Midbrain (tissue), 1 donor: ENCODE measurements at places on chromosomes 13 and 19.

DNA sequence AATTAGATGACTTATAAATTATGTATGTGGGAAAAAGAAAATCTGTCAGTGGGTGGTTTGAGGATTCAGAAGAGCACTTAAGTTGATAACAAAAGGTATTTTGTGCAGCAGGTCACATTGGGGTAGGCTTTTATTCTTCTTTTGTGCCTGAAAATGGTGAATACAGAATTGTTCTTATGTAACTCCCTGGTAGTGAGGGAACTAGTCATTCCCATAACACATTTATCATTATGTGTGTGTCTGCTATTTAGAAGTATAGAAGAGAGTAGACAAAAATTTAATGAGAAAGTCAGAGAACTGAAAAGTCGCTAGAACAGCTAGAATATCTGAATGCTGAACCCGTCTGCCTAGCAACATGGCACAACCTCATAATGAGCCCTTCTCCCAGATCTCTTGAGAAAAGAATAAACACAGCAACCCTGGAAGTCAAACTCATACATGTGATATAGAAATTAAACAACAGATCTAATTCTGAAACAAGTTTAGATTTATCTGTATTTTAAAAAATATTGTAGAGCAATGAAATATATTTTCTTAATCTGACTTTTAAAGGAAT is 111.8 kb upstream of the EDNRB start:
- no peak for DNase-seq

- no peak for DNase-seq
Measured at GRCh38 chr13:105936816-105937215, 598.6 kb downstream of the EFNB2 start.

- peak; percentile 29 for DNase-seq
Measured at GRCh38 chr19:51811344-51811743, 16.4 kb downstream of the FPR3 start.

GRCh38 chr19:48102870-48103751 is 7.5 kb downstream of the PLA2G4C start:
- no peak for DNase-seq

DNA sequence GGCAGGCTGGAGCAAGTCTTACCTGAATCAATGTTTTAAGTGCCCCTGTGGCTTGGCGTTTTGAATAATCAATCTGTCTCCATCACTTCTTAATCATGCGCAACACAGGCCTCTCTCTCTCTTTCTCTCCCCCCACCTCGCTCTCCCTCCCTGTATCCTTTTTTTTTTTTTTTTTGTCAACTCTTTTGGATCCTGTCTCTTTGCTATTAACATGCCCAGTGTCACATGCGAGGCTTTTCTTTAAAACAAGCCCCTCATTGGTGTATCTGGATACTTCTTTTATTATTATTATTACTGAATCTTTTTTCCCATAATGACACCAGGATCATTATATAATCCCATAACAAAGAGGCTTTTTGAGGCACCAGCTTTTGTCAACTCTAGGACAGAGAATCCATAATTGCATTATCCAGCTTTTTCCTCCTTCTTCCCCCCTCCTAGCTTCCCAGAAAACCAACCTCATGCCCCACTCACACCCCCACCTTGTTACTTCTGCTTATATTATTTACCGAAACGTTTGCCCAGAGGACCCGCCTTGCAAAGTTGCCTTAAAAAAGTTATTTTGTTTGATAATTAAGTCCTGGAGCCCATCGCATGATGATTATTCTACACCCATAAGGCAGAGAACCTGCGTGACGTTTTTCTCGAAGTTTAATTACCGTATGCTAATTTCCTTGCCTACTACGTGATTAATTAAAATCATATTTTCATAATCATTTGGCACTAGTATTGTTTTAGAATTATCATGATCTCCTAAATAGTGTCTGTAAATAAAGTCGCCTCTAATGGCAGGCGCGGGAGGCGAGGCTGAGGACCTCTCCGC is 148.1 kb upstream of the ZNF536 start:
- DNase-seq: peak; percentile 52

DNA sequence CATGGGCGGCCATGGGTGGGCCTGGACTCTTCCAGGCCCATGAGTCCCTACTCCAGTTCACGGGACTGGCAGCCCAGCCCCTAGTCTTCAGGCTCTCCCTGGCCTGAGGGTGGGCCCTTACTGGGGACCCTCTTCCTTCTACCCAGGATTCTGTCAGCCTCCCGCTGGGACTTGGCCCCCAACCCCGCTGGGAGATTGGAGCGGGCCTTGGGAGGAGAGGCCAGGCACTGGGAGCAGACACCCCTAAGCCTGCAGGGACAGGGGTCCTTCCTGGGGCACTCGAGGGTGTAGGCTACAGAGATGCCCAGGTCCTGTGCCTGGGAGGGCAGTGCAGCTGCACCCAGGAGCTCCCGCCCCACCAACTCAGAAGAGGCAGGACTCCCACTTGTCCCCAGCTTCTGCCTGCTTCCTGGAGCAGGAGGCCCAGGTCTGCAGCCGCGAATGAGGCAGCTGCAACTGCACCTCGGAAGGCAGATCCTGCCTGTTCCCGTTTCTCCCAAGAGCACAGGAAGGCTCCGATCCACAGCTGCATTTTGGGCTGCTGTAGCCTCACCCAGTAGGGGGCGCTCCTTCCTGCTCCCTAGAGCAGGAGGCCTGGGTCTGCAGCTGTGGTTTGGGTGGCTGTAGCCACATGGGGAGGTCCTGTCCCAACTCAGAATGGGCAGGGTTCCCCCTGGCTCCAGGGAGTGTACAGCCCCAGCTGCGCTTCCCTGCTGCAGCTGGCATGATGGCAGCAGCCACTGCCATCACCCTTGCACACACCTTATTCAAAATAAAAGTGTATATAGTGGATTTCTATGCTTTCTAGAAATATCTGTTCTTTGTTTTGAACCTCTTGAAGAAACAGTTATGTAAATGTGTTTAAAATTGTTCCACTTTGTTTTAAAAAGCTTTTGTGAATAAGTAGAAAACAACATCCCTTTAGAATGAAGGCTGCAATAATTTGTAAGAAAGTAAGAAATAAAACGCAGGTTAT is 46.8 kb downstream of the TEX26 start:
- no peak for DNase-seq
